ENCODE measurements at places on chromosomes 6 and 20. TPM values are rescaled to one million over a fixed set of nuclear protein-coding genes. Genes with fewer than 3 reads are reported as not detected.
A peak's percentile ranks its signal among the peaks of the same experiment; 100 is the strongest.

The MUC21 gene
- total RNA-seq = not detected

- DNase-seq = peak; percentile 23
These were observed 2.7 kb downstream of the MYB start for GRCh38 chr6:135183532-135184440.

DNA sequence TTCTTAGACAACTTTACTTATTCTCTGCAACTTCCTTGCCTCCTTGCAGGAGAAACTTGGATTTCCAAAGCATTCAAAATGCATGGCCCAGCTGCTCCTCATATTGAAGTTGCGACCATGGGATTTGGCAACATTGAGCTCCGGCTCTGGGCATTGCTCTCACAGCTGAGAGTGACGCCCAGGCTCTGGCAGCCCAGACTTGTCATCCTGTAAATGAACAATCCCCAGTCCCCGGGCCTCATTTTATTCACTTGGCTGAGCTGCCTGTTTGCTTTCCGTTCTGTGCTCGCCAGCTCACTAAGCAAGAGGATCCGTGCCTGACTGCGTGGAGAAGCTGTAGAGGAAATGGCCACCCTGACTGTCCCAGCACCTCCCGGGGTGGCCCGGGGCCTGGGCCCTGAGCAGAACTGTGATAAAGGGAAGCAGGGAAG lies 119.5 kb upstream of the CD93 start:
- DNase-seq = peak; percentile 81

DNA sequence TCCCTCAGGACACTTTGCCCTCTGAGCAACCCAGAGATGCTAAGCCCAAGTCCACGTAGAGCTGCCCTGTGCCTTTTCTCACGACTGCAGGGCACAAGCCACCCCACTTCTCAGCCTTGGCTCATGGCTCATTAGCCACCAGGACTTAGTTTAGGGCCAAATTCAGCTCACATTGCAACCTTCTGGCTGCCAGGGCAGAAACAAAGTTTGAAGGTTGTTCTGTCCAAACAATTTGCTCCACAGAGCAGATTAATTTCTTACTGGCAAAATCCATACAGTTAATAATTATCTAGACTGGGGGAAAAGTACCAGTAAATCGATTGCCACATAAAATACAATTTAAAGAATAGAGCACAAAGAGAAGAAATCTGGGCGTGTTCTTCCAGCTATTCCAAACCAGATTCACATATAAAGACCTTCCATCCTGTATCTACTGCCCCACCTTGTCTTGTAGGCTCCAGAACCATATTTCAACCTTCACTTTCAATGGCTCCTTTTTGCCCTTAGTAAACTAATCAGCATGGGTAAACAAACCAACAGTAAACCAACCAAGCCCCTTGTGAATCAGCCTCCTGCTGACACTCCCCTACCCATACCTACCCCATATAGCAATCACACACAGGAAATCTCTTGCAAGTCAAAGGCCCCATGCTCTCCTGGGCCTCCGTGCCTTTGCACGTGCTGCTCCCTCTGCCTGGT lies 101.9 kb downstream of the QRSL1 start:
- peak; percentile 55 for DNase-seq

DNA sequence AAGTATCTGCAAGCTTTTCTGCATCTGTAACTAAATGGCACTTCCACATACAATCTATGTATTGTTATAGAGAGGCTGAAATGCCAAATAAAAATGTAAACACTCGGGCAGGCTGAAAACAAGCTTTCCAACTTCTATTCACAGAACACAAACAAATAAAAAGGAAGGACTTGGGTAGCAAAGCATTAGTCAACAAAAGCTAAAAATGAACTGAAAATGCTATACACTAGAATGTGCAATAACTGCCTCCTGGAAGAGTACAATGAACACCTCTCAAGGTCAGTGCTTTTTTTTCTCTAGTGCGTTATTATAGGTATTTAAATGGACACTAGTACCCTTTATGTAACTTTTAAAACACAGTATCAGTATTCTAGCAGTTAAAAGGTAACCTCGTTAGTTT lies 31.4 kb downstream of the STK38 start:
- DNase-seq = no peak

GRCh38 chr20:24361541-24361940 lies 107.9 kb upstream of the SYNDIG1 start:
- no peak for DNase-seq

GRCh38 chr20:36873498-36874189 lies 2.3 kb upstream of the TLDC2 start:
- no peak for DNase-seq

GRCh38 chr20:49541733-49542513 lies 26.0 kb downstream of the PTGIS start:
- peak; percentile 49 for DNase-seq

Data from thyroid gland (tissue), 4 donors.